Foreskin keratinocyte (primary cell): ENCODE measurements at places on chromosomes 7 and 10.

- no peak for DNase-seq
Measured at GRCh38 chr10:103192089-103192450, 1.0 kb downstream of the NT5C2 start.

DNA sequence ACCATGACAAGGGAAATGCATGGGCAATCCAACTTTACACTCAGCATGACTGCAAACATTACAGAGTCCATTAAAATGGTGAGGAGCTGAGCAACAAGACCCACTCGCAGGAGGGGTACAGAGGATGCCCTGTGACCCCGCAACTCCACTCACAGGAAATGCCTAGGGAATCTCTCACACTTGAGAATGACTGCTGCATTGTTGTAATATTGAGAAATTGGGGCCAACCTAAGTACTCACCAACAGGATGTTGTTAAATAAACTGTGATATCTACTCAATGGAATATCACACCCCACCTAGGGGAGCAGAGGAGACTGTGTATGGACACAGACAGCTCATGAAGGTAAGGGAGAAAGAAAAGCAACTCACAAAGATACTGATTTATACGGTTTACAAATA lies 53.4 kb upstream of the CAMK2B start:
- DNase-seq: peak; percentile 68

DNA sequence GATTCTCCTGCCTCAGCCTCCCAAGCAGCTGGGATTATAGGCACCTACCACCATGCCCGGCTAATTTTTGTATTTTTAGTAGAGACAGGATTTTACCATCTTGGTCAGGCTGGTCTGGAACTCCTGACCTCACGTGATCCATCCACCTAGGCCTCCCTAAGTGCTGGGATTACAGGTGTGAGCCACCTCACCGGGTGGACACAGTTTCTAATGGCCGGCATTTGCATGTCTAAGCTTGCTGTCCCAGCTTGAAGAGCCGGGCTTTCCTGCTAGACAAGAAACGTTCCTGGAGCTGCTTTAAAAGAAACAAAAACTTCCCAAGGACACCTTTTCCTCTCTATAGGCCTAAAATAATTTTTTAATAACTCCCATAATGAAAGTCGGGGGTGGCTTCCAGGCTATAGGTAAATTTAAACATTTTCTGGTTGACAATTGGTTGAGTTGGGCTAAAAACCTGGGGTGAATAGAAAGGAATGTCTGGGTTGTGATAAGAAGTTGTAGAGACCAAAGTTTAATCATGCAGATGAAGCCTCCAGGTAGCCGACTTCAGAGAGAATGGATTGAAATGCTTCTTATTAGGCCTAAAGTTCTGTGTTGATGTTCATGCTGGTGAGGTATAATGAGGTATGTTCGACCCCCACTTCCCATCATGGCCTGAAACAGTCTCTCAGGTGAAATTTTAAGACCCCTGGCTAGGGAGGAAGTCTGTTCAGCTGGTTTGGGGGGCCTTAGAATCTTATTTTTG lies 8.8 kb downstream of the ACADSB start:
- DNase-seq: no peak

DNA sequence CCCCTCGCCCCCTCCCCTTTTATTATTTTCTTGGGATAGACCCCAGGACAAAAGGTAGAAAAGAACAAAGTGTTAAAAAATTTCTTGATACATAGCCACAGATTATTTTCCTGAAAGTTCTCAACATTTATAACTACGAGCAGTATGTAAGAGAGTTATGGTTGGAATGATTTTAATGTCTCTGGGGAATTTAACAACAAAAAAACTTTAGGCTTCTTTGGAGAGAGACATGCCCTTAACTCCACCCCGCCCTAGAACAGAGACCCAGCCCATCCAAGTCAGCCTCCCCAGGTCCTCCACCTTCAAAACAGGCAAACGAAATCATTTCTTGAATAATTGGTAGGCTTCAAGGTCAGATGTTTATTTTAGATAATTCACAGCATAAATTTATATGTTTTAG lies 97.1 kb downstream of the TCF7L2 start:
- no peak for DNase-seq

- no peak for DNase-seq
Measured at GRCh38 chr7:1046722-1047679, 2.7 kb downstream of the GPR146 start.

GRCh38 chr10:82887488-82887887 lies 1012.5 kb downstream of the NRG3 start:
- no peak for DNase-seq

DNA sequence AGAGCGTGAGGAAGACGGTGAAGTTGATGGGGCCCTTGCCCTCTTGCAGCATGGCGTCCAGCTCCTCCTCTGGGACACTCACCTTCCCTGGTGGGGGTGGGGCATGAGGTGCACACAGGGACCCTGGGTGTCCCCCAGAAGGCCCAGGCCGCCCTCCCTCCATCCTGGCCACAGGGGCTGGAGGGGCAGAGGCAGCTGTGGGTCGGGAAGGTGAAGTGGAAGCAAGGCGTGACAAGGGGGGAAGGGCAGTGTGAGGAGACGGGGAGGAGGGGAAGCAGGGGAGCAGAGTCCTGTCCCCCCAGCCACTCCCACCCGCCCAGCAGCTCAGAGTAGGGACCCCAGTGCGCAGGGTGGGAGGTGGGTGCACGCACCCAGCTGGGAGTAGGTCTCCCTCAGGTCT lies 791 bp downstream of the MYL7 start:
- DNase-seq: no peak

DNA sequence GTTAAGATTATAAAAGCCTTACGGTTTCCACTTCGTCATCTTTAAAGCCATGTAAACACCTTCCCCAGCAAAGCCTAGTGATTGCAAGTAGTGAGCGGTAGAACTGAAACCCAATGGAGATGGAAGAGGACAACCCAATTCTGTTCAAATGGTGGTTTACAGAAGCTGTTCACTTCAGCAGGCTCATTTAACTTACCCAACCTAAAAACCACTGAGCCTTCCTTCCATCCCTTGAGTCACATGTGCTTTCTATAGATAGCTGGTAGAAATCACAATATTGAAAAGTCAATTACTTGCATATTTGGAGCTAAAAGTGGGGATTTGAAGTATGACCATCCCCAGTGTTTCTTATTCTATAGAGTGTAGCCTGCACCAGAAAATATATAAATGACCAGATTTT lies 667.7 kb downstream of the SUGCT start:
- DNase-seq: no peak

GRCh38 chr10:46544989-46545791 lies 11.3 kb downstream of the GPRIN2 start:
- DNase-seq: peak; percentile 35

- DNase-seq: no peak
Measured at GRCh38 chr7:157692460-157693011, 355.7 kb downstream of the DNAJB6 start.

DNA sequence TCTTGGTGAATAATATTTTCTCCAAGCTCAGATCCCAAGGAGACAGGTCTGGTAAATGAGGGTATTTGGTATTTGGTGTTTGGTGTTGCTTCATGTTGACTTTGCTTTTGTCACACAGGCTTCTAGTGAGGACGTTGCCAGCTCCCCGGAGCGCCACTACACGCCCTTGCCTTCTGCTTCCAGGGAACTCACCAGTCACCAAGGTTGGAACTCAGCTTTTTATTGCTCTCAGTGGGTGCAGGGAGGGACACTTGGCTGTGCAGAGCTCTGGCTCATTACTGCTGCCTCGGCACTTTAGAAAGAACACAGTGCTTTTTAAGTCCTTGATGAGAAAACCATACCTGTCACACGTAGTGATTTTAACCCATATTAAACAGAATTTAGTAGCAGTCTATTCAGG lies 892.9 kb downstream of the LRMDA start:
- DNase-seq: no peak

DNA sequence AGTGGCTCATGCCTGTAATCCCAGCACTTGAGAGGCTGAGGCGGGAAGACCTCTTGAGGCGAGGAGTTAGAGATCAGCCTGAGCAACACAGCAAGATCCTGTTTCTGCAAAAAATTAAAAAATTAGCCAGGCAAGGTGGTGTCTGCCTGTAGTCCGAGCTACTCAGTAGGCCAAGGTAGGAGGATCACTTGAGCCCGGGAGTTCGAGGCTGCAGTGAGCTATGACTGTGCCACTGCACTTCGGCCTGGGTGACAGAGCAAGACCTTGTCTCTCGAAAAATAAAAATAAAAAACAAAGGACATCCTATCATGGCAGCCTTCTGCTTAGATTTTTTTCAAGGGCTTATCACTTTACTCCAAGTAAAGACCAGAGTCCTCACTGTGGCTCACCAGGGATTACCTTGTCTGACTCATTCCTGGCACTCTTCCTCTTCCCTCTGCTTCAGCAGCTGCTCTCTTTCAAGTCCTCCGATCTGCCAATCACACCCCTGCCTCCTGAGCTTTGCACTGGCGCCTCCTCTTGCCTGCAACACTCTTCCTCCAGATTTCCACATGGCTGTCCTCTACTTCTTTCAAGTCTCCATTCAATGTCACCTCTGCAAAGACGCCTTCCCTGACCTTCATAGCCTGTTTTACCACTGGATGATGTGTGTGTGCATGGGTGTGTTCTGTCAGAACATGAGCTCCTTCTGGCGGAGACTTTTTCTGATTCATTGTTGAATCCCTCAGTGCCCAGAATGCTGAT lies 7.7 kb downstream of the PRTFDC1 start:
- peak; percentile 84 for DNase-seq

- no peak for DNase-seq
Measured at GRCh38 chr10:71599518-71599917, 120.1 kb downstream of the C10orf105 start.

DNA sequence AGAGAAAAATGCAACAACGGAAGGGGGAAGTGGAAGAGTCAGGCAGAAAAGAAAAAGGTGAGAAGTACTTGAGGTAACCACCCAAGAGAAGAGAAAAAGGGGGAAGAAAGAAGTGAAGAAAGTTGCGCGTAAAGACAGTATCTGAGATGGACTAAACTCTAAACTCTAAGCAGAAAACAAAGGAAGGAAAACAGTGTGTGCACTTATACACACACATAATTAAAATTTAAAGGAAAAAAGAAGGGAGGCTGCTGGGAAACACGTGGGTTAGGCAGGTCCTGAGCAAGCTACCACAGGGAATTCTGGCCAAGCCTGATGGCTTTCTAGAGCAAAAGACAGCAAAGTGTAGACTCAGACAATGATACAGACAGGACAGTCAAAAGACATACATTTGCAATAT lies 78.0 kb downstream of the UBE2H start:
- no peak for DNase-seq

- DNase-seq: no peak
Measured at GRCh38 chr7:157670490-157671357, 333.9 kb downstream of the DNAJB6 start.

GRCh38 chr7:23570592-23571200 lies 26.5 kb upstream of the CCDC126 start:
- DNase-seq: peak; percentile 60

GRCh38 chr10:32308027-32308603 lies 38.8 kb downstream of the EPC1 start:
- DNase-seq: no peak
